ENCODE measurements at places on chromosomes 11 and 22. TPM values are rescaled to one million over a fixed set of nuclear protein-coding genes. Genes with fewer than 3 reads are reported as not detected.

GRCh38 chr22:49672014-49672516, 155.6 kb downstream of the BRD1 start:
- no peak overlapping the region for H3K4me3 ChIP-seq
- H3K4me1 ChIP-seq, result peaks cover 9% of the 10 kb centered on the region
- DNase-seq, result no peak
- H3K27ac ChIP-seq, result no peak overlapping the region
- H3K36me3 ChIP-seq, result no peaks in the 10 kb centered on the region
- peaks cover 5% of the 10 kb centered on the region for H3K27me3 ChIP-seq

DNA sequence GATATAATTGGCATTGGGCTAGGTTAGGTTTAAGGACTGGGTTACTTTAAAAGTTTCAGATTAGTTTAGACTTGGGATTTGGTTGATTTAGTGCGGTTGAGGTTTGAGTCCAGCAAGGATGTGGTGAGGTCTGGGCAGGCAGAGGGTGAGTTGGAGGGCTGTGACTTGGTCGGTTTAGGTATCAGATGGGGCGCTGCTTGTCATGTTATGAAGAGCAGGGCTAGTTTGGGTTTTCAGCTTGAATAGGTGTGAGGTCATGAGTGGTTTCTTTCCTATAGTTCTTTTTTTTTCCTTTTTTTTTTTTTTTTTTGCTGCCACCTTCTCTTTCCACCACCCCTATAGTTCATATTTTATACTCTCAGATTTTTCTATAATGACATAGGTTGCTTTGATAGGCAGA, 4.8 kb downstream of the CLCF1 start:
- H3K27me3 ChIP-seq, result no peaks in the 10 kb centered on the region
- no peaks in the 10 kb centered on the region for H3K36me3 ChIP-seq
- H3K4me1 ChIP-seq, result peaks cover 83% of the 10 kb centered on the region
- DNase-seq, result no peak

- H3K36me3 ChIP-seq, result no peaks in the 10 kb centered on the region
- H3K4me1 ChIP-seq, result no peaks in the 10 kb centered on the region
- no peak overlapping the region for H3K4me3 ChIP-seq
- DNase-seq, result no peak
Observed at GRCh38 chr11:110491577-110492320, 62.0 kb downstream of the FDX1 start.

DNA sequence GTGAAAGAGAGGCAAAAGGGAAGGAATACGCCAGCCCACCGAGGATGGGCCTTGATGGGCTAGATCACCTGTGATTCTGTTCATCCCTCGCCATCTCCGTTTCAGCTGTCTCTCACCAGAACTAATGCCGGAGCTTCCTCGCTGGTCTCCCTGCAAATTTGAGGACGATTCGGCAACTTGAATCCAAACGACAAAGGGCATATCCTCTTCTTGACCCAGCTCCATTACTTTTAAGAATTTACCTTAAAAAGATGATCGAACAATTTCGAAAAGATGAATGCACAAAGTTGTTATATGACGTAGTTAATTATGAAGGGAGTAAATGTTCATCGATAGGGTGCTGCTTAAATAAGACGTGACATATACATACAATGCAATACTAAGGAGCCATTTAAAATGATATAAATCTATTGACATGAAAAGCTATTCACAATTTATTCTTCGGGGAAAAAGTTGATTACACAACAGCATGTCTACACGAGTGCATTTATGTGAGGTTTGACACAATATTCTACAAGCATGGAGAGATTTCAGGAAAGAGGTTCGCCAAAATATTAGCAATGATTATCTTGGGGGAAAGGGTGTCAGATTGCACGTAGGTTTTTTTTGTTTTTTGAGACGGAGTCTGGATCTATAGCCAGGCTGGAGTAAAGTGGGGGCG, 937 bp upstream of the FAM168A start:
- no peak for DNase-seq
- no peaks in the 10 kb centered on the region for H3K27me3 ChIP-seq
- no peaks in the 10 kb centered on the region for H3K36me3 ChIP-seq
- H3K4me3 ChIP-seq, result peak overlapping the region; percentile 82

DNA sequence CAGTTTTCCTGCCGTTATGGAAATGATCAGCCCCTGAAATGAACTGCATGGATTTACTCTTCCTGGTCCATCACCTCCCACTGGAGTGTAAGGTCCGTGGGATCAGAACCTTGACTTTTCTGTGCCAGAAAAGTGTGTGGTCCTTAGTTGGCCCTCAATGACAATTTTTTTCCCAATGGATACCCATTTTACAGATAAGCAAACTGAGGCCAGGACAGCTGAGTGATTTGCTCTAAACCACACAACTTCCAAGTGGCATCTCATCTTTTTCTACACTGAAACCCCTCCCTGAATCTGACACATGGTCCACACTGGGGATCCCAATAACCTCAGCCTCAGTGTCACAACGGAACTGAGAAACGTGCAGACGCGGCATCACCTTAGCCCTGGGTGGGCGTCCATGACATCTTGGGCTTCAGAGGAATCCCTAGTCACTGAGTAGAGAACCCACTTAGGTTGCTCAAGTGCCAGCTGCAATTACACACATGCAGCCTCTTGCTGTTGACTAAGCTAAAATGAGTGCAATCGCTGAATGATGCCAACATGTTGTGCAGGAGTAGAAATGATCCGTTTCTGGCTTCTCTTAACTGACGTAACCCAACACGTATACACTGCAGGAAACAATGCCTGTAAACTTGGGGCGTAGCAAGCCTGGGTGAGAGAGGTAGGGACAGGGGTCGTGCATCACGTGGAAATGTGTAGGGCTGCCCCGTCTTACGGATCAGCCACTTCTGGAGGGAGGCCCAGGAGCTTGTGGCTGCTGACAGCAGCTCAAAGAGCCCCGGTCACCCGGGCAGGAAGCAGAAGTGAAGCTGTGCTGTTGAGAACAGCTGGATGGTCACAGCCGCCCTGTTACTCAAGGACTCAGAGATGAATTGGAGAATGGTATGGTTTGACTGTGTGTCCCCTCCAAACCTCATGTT, 136.3 kb downstream of the SHANK2 start:
- no peak for DNase-seq
- no peak overlapping the region for H3K4me3 ChIP-seq
- H3K27ac ChIP-seq, result no peak overlapping the region
- no peaks in the 10 kb centered on the region for H3K4me1 ChIP-seq
- no peaks in the 10 kb centered on the region for H3K36me3 ChIP-seq
- H3K27me3 ChIP-seq, result no peaks in the 10 kb centered on the region

DNA sequence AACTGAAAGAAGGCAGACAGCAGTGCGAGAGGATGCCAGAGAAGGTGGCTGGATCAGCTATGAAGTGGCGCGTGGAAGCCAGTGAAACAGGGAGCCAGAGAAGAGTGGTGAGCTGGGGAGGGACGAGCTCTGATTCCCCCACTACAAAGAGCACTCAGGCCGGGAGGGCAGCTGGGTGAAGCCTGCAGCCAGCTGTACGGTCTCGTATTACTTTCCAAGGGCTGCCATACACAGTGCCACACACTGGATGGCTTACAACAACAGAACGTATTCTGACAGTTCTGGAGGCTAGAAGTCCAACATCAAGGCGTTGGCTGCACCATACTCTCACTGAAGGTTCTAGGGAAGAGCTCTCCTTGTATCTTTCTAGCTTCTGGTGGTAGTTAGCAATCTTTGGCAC, 47.1 kb upstream of the WNT11 start:
- DNase-seq, result no peak
- H3K4me1 ChIP-seq, result no peaks in the 10 kb centered on the region
- H3K27ac ChIP-seq, result no peak overlapping the region
- no peaks in the 10 kb centered on the region for H3K27me3 ChIP-seq
- no peaks in the 10 kb centered on the region for H3K36me3 ChIP-seq

- H3K36me3 ChIP-seq, result no peaks in the 10 kb centered on the region
- H3K4me3 ChIP-seq, result no peak overlapping the region
- H3K27me3 ChIP-seq, result no peaks in the 10 kb centered on the region
- no peak for DNase-seq
Observed at GRCh38 chr11:120430146-120430545, 81.4 kb upstream of the GRIK4 start.

GRCh38 chr22:29316141-29316828, 788 bp upstream of the RASL10A start:
- H3K4me1 ChIP-seq, result peaks cover 38% of the 10 kb centered on the region
- no peak overlapping the region for H3K27ac ChIP-seq
- H3K27me3 ChIP-seq, result peaks cover 4% of the 10 kb centered on the region
- no peaks in the 10 kb centered on the region for H3K36me3 ChIP-seq
- no peak for DNase-seq

GRCh38 chr11:26782220-26782965, 60.5 kb upstream of the SLC5A12 start:
- no peak overlapping the region for H3K4me3 ChIP-seq
- no peak overlapping the region for H3K27ac ChIP-seq
- DNase-seq, result no peak
- peaks cover 16% of the 10 kb centered on the region for H3K4me1 ChIP-seq

DNA sequence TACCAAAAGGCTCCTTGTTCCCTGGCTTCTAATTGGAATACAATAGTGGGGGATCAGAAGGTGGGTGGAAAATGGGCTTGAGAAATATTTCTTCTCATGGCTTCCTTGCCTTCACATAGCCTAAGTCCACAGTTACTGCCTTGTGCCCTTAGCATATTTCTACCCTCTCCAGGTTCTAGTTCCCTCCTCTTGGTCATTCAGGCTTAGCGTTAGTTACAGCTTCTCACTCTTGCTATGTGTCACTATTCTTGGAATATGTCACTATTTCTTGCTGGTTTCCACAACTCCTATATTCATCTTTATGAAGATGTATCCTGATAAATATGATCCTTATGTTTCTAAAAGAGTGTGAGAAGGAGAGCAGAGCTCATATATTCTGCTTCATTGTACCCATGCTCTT, 2.5 kb downstream of the OR2D2 start:
- no peaks in the 10 kb centered on the region for H3K27me3 ChIP-seq
- H3K4me3 ChIP-seq, result no peak overlapping the region
- no peak overlapping the region for H3K27ac ChIP-seq
- no peak for DNase-seq
- no peaks in the 10 kb centered on the region for H3K4me1 ChIP-seq
- H3K36me3 ChIP-seq, result no peaks in the 10 kb centered on the region

DNA sequence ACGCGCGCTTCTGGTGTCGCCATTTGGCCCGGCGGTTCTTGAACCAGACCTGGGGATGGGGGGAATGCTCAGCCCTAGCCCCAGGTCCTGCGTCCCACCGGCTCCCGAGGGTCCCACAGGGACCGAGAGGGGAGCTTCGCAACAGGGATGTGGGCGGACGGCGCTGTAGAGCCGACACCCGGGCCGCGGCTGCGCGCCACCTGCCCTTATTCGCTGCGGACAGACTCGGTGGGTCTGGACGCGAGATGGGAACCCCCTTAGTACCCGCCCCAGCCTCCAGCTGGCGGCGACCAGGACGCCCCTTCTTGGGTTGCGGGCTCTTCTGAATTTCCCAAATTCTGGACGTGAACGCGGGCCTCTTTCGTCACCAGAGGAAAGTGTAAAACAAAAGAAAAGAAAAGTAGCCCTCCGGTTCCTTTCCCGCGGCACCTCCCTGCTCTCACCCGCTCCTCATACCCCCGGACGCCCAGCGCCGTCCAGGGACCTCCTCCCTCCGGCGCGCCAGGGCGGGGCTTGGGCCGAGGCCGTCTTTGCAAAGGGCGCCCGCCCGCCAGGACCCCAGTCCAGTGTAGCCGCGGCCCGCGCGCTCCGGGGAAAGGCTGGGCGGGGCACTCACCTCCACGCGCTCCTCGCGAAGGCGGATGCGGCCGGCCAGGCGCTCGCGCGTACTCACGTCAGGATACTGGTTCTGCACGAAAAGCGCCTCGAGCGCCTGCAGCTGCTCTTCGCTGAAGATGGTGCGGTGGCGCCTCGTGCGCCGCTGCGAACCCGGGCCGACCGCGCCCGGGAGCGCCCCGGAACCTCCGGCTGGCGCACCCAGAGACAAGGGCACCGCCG, 827 bp downstream of the GSC2 start:
- H3K4me1 ChIP-seq, result peaks cover 4% of the 10 kb centered on the region
- DNase-seq, result no peak
- H3K36me3 ChIP-seq, result no peaks in the 10 kb centered on the region
- H3K27me3 ChIP-seq, result peaks cover 8% of the 10 kb centered on the region
- H3K4me3 ChIP-seq, result peak overlapping the region; percentile 16

- H3K4me1 ChIP-seq, result peaks cover 2% of the 10 kb centered on the region
- H3K4me3 ChIP-seq, result no peak overlapping the region
- no peak overlapping the region for H3K27ac ChIP-seq
- H3K36me3 ChIP-seq, result no peaks in the 10 kb centered on the region
Observed at GRCh38 chr11:117803896-117804295, 6.9 kb upstream of the DSCAML1 start.

DNA sequence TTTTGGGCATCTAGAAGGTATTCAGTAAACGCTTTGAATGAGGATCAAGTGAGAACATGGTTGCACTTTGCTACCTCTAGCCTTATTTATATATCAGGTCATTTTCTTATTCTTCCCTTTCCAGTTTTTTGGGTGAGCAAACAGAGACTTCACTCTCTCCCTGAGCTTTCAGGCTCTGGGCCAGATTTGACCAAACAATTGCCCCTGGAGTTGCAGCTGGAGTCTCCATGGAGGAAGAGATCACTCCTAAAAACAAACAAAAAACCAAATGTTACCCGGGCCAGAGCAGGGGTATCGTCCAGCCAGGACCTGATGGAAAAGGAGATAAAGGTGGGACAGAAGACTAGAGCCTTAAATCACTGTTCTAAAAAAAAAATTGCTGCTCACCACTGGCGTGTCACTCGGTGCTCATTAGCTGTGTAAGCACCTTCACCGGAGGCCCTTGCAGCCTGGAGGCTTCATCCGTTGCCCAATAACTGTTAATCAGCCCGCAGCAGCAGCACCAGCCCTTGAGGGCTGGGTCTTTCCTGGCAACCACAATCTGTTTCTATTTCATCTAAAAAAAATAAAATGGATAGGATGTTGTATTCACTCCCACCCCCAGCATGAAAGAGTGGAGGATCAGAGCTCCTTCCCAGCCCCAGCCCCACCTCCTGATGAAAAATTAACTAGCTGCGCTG, 125.0 kb downstream of the PKNOX2 start:
- H3K4me3 ChIP-seq, result no peak overlapping the region
- peaks cover 15% of the 10 kb centered on the region for H3K4me1 ChIP-seq
- H3K36me3 ChIP-seq, result no peaks in the 10 kb centered on the region
- DNase-seq, result no peak
- H3K27me3 ChIP-seq, result no peaks in the 10 kb centered on the region

GRCh38 chr11:32297611-32298011, 137.7 kb downstream of the WT1 start:
- H3K27ac ChIP-seq, result no peak overlapping the region
- no peak overlapping the region for H3K4me3 ChIP-seq
- H3K4me1 ChIP-seq, result no peaks in the 10 kb centered on the region
- no peaks in the 10 kb centered on the region for H3K27me3 ChIP-seq
- H3K36me3 ChIP-seq, result no peaks in the 10 kb centered on the region

The ANKK1 gene
- total RNA-seq, result 1.5 TPM

The FADS3 gene
- total RNA-seq, result 41.5 TPM

The CEP126 gene
- 9.6 TPM for total RNA-seq

The CHADL gene
- 3.7 TPM for total RNA-seq

The OR51A2 gene
- total RNA-seq, result not detected

The SLC29A2 gene
- total RNA-seq, result 4.2 TPM

The LYVE1 gene
- total RNA-seq, result 62.9 TPM

The ZNF214 gene
- 3.9 TPM for total RNA-seq

The ZP1 gene
- not detected for total RNA-seq

All from vagina (tissue), 2 donors.